Kidney epithelial cell (primary cell): ENCODE measurements at places on chromosomes 6 and 20.
A peak's percentile ranks its signal among the peaks of the same experiment; 100 is the strongest.

DNA sequence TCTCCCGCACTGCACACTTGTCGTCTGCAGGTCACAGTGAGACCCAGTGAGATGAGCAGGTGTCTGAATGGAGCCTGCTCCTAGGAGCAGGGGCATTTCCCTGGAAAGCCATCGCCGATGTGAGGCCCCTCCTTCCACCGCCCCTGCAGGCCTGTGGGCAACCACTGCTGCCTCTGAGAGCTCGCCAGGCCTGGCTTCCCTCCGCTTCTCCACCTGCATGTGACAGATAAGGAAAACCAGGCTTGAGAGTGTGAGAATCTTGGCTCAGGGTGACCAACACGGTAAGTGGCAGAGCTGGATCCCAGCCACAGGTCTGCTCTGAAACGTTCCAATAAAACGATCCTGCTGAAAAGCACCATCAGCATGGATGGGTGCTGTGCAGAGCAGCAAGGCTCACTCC is 332.8 kb downstream of the CDH4 start:
- DNase-seq = no peak

- DNase-seq = no peak
Measured at GRCh38 chr6:44867571-44868334, 460.4 kb upstream of the RUNX2 start.

- DNase-seq = no peak
Measured at GRCh38 chr6:27426045-27426620, 37.6 kb downstream of the ZNF391 start.

DNA sequence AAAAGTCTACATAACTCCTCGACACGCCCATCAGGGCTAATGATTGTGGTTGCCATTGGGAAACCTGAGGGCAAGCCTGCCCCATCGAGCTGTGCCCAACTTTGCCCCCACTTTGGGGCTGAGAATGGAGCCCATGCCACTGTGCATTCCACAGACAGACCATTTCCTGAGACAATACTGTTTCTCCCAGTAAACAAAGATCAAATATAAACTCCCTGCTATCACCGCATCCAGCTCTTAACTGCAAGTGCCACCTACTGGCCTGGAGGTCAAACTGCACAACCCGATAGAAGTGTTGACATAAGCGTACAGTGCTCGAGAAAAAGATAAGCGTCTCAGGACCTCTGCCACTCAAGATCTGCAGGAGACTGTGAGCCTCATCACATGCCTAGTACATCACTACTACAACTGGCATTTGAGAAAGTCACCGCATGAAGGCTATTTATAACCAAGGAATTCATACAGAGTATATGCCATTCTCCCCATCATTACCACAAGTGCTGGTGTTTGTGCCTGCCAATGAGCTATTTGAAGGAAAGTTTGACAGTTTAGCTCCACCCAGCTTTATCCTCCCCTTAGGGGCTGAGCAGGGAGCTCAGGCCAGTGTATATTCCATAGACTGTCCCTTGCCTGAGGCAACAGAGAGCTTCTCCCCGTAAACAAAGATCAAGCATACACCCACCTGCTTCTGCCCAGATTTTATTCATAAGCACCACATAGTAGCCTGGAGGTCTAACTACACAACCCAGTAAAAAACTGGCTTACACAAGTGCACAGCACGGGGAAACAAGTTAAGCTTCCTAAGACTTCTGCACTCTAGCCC is 4.5 kb upstream of the DEFB126 start:
- DNase-seq = no peak

DNA sequence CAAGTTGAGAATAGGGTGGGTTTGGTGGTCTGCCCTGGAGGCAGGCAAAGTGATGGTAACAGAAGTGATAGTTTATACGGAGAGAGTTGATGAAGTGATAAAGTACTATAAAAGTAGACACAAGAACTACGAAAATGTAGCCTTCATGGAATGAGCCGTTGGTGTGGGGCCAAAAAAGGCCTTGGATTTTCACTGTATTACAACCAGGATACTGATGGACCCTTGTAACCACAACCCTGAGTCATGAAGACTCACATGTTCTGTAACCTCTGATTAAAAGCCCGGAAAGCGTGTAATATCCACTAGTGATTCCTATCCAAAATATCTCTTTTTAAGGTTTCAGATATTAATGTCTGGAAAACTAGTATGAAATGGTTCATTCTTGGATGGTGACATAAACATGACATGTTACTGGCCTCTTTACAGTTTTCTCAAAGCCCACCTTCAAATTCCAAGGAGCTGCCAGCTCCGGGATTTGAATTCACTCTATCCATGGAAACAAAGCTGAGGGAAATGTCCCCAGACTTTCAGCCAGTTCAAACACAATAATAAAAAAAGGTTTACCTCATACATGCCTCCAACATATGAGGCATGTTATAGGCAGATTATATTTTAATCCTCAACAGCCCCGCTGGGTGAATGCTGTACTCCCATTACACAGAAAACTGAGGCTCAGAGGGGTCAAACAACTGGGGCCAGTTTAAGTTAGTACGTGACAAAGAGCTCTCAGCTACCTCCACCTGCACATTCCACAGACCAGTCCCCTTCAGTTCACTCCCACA is 55.4 kb downstream of the MRPL14 start:
- peak; percentile 87 for DNase-seq

DNA sequence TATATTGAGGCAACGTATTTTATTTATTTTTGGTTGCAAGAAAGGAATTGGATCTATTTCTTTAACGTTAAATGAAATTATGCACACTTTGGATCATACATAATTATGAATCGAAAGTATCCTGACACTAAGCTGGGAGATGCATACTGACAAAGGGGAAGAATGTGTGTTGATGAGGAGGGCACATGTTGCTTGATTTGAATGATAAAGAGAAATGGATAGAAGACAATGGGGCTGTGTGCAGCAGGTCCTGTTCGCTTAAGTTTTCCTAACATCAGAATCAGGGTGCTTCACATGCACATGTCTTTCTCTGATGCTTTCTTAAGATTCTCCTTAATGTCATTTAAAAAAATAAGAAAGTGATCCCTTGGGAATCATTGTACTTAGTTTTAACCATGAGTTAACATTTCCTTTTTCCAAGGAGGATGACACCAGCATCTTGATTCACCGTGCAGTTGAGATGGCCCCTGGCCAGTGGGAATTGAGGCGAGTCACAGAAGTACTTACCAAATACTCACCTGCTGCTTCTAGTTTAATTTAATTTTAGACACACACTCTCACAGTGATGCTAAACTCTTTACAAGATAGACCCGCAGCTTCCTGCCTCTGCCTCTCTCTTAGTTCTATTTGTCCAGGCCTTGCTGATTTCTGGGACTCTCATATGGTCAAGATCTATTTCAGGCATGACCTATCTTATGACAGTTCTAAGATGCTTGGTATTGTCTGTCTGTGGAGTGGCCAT is 116.5 kb downstream of the CLIC5 start:
- DNase-seq = no peak

GRCh38 chr20:4867051-4867450 is 134.3 kb downstream of the SLC23A2 start:
- DNase-seq = no peak
